NCI-H1417 treated with DMSO at 0.1 percent for 48 hours (cell line): ENCODE measurements at places on chromosomes 2 and 18.

- no peak for DNase-seq
Measured at GRCh38 chr18:12904012-12904516, 20.0 kb upstream of the PTPN2 start.

DNA sequence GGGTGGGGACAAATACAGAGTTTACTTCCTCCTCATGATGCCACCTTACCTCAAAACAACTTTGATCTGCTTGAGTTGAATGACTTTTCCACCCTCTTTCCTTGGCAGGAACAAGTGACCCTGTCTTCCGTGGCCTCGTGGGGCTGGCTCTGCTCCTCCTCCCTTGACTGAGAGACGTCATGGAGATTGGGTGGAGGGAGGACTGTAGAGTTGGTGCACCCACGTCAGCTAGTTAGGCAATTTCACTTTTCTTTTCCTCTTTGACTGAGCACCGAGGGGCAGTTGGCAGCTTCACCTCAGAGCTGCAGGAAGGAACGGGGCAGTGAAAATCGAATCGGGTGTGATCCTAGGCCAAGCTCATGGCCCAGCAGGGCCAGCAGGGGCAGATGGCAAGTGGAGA is at the start of gene SP140:
TSS of gene SP140 (plus strand) at position 251 of the 400 bp plus-strand sequence. CDS start at position 360, 109 bp downstream.
- no peak for DNase-seq

GRCh38 chr2:226891780-226892590 is 56.1 kb downstream of the RHBDD1 start:
- no peak for DNase-seq

GRCh38 chr2:54122939-54123338 is 7.5 kb downstream of the ACYP2 start:
- DNase-seq: no peak

DNA sequence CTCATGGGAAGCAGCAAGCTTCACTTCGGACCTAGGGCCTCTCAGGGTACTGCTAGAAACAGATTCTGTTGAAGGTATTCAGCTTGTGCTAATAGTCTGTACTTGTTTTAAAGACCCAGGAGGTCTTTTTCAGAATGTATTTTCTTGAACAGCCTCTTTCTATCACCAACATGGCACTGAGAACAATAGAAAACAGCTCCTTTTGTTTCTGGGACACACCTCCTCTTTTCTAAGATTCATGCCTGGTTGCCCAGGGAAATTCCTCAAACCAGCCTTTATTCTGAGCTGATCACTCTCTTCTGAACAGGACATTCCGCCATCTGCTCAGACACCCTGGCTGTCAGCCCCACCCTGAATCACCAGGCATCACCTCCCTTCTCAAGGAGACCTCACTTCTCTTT is 389.6 kb downstream of the TGIF1 start:
- no peak for DNase-seq

DNA sequence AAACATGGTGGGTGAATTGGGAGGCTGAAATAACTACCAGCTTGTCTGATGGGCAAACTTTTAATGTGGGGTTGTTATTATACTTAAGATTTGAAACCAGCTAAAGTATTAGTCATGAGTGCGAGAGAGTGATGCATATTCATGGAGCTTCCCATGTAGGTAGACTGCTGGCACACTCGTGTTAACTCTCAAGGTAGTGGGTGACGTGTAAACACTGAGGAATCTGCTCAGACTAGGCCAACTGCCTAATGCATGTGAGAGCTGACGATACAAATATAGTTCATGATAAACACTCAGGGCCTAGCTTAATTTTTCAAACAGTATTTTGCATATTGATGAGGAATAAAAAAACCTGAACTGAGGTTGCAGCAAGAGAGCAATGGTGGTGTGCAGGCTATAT is 1165.7 kb upstream of the PIK3C3 start:
- DNase-seq: no peak

DNA sequence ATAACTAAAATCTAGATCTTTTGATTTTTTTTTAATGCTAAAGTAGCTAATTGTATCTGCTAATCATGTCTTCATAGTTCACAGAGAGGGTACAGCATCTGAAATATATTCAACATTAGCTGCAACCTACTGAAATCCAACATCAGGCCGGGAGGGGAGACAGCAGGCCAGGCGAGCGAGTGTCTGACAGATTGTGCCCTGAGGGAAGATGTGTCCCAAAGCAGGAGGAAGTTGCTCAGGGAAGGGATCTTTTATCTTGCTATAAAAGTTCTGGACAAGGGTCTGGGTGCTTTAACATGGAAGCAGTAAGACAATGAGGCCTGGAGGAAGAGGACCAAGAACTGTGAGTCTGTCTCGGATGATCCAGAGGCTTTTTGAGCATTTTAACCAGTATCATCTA is 274.1 kb downstream of the AFF3 start:
- no peak for DNase-seq

GRCh38 chr2:206823178-206823577 is 57.8 kb downstream of the FASTKD2 start:
- no peak for DNase-seq

- no peak for DNase-seq
Measured at GRCh38 chr2:176124947-176125771, 2.6 kb downstream of the HOXD9 start.

DNA sequence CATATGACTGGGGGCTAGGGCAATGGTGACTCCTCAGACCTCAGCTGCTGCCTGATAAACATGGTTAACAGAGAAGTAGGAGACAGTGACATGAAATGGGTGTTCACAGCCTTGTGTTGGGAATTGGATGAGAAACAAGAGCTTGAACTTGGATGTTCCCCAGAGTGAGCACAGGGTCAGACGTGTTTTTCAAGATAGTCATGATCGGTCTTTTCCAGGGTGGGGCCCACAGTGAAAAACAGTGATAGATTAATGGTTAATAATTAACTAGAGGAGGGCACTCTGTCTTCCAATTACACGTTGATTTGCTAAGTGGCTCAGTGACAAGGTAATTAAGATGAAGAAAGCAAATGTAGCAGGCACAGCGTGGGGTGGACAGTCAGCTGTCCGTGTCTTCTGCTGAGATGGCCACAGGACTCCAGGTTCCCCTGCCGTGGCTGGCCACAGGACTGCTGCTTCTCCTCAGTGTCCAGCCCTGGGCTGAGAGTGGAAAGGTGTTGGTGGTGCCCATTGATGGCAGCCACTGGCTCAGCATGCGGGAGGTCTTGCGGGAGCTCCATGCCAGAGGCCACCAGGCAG is at the start of gene UGT1A3:
TSS of gene UGT1A3 (plus strand) at position 320 of the 579 bp plus-strand sequence. CDS start at position 405, 85 bp downstream.
- DNase-seq: no peak

GRCh38 chr2:178882666-178883440 is 75.6 kb upstream of the TTN start:
- DNase-seq: no peak

DNA sequence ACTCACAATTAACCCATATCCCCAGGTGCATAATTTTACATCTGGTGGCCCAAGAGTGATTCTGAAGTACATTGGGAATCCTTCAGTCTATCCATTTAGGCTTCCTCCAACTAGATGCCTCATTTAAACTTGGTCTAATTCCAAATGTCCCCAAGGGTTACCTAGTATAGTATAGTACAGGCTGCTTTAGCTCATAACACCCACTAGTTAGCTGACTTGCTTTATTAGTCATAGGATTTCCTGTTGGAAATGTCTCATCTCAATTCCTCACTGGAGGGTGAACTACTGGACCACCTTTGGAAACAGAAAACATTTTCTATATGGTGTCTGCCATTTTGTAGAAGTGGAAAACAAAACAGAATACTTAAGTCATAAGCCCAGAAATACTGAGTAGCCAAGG is 202.5 kb upstream of the SESTD1 start:
- no peak for DNase-seq

DNA sequence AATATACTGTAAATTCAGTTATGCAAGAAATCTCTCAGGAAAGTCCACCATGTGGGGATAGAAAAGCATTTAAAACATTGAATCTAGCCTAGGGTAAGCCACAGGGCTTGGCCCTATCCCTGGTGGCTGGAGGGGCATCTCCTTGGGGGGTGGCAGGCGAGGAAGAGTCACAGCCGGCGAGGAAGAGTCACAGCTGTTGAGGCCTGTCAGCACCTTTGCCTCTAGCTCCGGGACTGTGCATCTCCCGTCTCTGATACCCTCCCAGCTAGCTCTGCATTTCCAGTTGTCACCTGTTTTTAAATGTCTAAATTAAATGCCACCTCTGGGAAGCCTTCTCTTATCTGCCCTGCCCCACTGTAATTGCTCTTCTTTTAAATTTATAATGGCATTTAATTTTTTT is 276.7 kb downstream of the ZNF407 start:
- no peak for DNase-seq

GRCh38 chr2:225494100-225494459 is 94.6 kb downstream of the NYAP2 start:
- no peak for DNase-seq
